Cardiac fibroblast (primary cell): ENCODE measurements at places on chromosomes 16 and 17.
A peak's percentile ranks its signal among the peaks of the same experiment; 100 is the strongest.

GRCh38 chr16:4320571-4321137, 4.8 kb downstream of the GLIS2 start:
- DNase-seq, result no peak

- DNase-seq, result no peak
Measured at GRCh38 chr17:61458000-61458399, 5.8 kb downstream of the TBX4 start.

GRCh38 chr17:57243171-57243622, 13.1 kb upstream of the MSI2 start:
- DNase-seq, result peak; percentile 75

GRCh38 chr16:54201200-54201599, 85.4 kb downstream of the IRX3 start:
- DNase-seq, result no peak

DNA sequence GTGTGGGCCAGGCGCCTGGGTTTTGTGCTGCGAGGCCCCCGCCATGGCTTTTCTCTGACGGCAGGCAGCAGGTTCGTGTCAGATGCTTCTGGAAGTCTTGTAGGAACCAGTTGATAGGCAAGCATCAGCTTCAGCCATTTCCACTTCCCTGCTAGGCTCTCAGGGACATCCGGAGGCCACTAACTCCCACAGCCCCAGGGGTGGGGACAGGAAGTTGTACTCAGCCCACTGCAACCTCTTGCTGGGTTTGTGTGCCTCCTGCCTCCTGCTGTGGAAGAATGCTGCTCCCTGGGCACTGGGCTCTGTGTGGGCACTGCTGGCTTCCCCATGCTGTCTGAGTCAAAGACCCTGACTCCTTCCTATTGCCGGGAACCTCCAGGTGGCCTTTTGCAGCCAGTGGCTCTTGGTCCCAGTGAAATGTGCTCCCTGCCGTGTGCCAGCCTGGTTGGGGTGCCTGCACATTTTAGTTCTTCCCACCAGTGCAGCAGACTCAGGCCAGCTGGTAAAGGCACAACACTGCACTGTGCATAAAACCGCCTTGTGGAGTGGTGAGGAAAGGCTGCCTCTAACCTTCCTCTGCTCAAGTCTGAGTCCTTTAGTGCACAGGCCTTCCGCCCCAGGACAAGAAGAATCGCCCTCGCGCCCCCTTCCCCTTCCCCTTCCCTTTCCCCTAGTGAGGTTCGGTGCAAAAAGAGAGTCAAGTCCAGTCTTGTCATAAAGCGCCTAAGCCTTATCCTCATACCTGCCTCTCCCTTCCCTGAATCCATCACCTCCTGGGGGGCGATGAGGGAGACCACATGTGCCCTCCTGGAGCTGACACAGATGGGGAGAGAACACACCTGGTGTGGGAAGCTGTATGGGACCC, 16.6 kb downstream of the LDHD start:
- DNase-seq, result no peak
